H9 (cell line): ENCODE measurements at places on chromosomes 6 and 20. TPM values are rescaled to one million over a fixed set of nuclear protein-coding genes. Genes with fewer than 3 reads are reported as not detected.

Gene EFHC1
- total RNA-seq = 11.8 and 13.2 TPM in 2 replicates

Gene VARS2
- total RNA-seq = 61.9 and 68.2 TPM in 2 replicates

DNA sequence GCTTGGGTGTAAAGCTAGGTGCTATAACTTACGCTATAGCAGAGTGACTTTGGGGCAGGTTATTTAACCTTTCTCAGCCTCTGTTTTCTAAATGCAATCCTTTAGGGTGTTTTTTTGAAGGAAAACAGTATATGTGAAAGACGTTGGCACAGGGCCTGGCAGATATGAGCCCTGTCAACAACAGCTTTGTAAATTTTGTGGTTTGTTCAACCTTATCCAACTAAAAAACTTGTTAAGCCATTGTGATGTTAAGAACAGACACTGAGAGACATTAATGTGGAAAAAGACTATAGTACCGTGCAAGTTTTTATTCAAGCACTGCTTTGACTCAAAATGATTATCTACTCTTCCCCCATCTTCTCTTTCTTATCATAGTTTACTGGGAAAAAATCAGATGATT lies 8.2 kb downstream of the HECA start:
- H3K27ac ChIP-seq = no peak overlapping the region
- H3K27me3 ChIP-seq = no peaks in the 10 kb centered on the region
- no peak overlapping the region for H3K4me3 ChIP-seq
- DNase-seq = no peak

Gene MTFR2
- 10.0 and 11.8 TPM in 2 replicates for total RNA-seq

DNA sequence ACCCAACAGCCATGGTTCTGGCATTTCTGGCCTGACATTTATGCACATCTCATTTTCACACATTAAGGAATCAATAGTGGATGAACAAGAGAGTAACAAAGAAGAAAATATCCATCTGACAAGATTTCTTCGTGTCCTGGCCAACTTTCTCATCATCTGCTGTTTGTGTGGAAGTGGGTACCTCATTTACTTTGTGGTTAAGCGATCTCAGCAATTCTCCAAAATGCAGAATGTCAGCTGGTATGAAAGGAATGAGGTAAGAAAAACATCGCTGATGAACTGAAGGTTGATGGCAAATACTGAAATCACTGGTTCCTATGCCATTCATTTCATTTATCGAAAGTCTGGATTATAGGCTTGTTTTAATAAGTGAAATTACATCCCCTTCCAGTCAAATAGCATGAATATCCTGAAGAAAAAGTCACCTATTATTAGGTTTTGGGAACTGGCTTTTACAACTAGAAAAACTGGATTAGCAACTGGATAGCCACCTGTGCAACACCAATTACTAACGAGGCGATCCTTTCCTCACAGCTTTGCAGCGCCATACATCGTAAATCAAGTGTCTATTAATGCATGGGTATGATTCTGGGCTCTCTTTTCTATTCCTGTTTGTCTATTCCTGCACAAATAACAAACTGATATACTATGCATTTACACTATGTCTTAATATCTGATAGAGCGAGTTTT lies 50.2 kb upstream of the NOP56 start:
- H3K4me1 ChIP-seq = peaks cover under 1% of the 10 kb centered on the region; the same call in 1 of the 2 replicates
- H3K27me3 ChIP-seq = no peaks in the 10 kb centered on the region
- H3K36me3 ChIP-seq = peaks cover 3% of the 10 kb centered on the region; the same call in 1 of the 2 replicates
- H3K27ac ChIP-seq = no peak overlapping the region
- no peak overlapping the region for H3K4me3 ChIP-seq
- DNase-seq = no peak

Gene PLEKHG1
- 0.64 and 1.0 TPM in 2 replicates for total RNA-seq

Gene TPD52L1
- total RNA-seq = 6.6 and 6.9 TPM in 2 replicates

GRCh38 chr20:11190741-11191140 lies 516.9 kb upstream of the JAG1 start:
- no peaks in the 10 kb centered on the region for H3K27me3 ChIP-seq
- no peak for DNase-seq
- H3K36me3 ChIP-seq = no peaks in the 10 kb centered on the region
- H3K4me3 ChIP-seq = no peak overlapping the region
- no peaks in the 10 kb centered on the region for H3K4me1 ChIP-seq

DNA sequence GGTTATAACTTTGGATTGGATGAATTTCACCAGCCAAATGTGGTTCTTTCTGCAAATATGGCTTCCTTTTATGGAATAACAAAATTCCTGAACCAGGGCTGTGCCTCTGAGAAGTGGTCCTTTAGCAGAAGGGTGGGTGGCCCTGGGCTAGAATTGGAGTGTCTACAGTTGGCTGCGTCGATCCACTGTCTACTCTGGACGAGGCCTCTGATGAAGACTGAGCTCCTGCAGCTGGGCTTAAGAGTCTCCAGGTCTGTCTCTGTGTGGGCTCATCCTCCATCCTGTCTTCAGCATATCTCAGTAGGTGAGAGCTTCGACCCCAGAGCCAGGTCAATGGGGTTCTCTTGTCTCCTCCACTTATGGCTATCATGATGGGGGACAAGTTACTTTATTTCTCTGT lies 166.3 kb upstream of the PMEPA1 start:
- no peak overlapping the region for H3K4me3 ChIP-seq
- no peak overlapping the region for H3K27ac ChIP-seq
- H3K27me3 ChIP-seq = no peaks in the 10 kb centered on the region
- no peak for DNase-seq

Gene SLC44A4
- 3.3 and 3.8 TPM in 2 replicates for total RNA-seq
